ENCODE measurements at places on chromosomes 6 and 20. TPM values are rescaled to one million over a fixed set of nuclear protein-coding genes. Genes with fewer than 3 reads are reported as not detected.

- peak; percentile 62 for DNase-seq
Observed at GRCh38 chr20:57435498-57436222, 44.5 kb downstream of the RBM38 start.

GRCh38 chr20:63402860-63403220, 41.7 kb upstream of the CHRNA4 start:
- DNase-seq = no peak

DNA sequence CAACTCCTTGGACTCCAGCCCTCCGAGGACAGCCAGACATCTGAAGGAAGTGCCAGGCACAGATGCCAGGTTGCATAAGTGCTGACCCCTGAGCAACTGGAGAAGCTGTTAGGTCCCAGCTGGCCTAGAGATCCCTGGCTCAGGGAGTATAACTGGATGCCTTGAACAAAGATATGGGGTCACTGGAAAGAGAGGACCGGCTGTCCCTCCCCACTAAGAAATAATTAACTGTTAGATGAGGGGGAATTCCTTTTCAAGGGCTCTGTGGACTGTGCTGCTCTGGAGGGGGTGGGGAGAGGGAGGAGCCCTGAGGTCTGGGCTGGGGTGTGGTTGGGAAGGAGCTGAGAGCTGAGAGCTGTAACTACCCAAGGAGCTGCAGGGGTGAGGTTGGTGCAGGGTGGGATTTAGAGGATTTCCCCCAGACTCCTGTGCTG, 39.6 kb downstream of the HLA-F start:
- DNase-seq = no peak

GRCh38 chr20:23456409-23456808, 3.7 kb upstream of the CST11 start:
- peak; percentile 60 for DNase-seq

DNA sequence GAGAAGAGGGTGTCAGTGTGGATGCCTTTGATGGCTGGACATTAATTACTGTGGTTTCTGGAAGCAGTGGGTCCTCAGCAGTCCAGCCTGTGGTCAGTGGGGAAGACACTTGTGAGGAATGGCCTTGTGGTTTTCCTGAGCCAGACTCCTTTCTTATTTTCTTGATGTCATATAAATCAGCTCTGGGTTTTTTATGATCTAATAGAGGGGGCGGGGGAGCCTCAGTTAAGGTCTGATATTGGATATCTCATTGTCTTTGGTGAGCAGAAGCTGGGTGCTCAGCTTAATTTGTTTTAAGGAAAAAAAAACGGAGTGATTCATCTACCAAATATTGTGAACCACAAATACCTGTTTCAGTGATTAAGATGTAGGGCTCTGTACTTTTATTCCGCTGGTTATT, 62.1 kb downstream of the OTOR start:
- no peak for DNase-seq

DNA sequence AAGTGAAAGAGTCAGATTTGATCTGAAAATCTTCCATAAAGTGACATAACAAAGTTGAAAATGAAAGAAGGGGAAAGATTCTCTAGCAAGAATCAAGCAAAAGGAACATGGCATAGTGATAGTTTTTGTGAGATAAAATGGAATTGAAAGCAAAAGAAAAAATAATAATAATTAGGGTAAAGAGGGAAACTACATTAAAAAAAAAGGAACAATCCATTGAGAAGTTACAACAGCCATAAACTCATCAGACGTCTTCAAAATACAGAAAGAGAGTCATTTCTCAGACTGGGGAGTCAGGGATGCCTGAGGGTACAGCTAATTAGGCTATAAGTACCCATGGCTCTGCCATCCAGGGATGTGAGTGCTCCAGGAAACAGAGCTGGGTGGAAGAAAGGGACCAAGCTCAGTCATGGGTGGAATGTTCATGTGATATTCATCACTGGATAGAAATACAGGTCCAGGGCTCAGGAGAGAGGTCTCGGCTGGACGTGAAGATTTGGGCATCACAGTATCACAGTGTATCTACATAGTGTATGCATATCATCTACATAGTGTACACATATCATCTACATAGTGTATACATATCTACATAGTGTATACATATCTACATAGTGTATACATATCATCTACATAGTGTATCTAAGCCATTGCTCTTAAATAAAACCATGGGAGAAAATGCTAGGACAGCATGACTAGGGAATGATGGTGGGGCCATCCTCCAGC, 29.4 kb downstream of the DUSP22 start:
- DNase-seq = no peak

- DNase-seq = peak; percentile 96
Observed at GRCh38 chr6:146543211-146543939, at the start of gene RAB32. Gene RAB32 (plus strand): TSS chr6:146543833. CDS start chr6:146543872, 39 bp downstream.

DNA sequence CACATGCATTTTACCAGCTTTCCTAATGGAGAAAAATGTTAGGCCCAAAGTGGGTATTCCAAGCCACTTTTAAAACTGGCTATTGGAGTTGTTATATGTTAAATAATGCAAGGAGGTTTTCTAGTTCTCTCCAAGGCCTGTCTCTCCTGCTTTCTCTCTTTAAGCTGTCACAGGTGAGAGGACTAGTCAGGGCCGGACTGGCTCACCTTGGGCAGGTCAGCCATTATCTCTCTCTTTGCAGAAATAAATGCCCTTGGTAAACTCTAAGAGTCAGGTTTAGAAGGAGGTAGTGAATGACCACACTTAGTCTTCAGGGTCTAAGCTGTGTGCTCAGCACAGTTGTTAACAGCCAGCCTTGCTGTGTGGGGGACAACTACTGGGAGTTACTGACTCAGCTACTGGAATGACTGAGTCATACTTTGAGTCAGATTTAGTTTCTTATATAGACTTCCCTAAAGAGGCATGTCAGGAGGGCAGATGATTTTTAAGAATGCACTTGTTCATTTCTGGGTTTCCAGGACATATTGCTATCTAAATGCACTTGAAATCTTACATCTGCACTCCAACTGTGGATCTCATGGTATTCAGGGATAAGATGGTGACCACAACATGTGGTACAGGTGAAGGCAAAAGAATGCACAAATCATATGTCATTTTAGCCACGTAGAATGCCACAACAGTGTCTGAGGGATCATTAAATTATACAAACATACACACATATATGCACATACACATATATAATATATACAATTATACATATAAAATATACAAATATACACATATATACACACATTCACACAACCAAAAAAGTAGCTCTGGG, 719.4 kb downstream of the EPM2A start:
- DNase-seq = peak; percentile 69

DNA sequence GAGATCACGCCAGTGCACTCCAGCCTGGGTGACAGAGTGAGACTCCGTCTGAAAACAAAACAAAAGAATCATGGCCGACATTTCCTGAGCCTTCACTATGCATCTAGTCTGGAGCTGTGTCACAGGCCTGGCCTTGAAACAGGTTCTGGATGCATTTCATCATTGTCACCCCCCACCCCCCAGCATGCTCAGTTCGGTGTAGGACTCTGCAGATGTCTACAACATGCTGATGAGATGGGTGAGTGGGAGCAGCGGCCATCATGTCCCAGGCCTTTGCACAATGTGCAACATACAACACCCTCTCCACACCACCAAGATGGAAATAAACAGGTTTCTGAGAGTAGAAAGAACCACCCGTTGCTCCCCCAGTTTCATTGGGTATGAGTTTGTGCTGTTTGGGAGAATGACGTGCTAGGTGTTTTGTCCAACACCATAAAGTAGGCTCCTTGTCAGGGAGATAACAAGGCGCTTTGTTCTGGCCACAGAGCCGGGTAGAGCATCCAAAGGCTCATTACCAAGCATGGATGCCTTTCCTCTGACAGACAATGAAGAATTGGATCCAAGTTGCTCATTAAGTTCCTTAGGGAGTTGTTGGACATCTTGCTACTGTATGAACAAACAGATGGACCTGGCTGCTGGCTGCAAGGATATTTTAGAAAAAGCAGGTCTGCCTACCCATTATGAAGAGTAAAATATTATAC, 22.1 kb downstream of the SNHG17 start:
- no peak for DNase-seq

DNA sequence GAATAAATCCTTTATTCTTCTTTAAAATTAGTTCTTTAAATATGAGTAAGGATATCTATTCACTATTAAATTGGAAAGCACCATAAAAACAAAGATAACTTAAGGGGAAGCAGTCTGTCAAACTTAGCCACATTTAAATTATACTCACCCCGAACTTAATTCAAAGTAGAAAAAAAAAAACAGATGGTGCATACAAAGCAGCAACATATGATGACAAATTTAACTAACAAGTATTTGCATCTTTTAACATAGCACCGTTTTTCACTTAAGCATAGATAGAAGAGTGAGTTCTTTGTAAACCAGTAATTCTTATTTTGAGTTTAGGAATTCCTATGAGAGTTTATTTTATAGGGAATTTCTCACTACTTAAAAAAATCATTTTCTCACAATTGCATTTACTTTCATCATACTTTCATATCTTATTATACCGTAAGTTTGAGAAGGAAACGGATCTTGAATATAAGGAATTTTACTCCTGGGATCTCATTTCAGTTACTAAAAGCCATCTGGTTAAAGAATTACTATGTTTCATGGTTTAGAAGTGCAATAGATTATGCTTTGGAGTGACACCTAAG, 828.2 kb upstream of the MAP3K7 start:
- DNase-seq = no peak

Gene AGPAT1
- 55.4 TPM for polyA plus RNA-seq

Gene ALDH5A1
- polyA plus RNA-seq = 7.7 TPM

Gene GABRR1
- polyA plus RNA-seq = 0.80 TPM

Gene PRDM13
- polyA plus RNA-seq = not detected

Gene PTK6
- polyA plus RNA-seq = 0.45 TPM

Gene TMEM200A
- polyA plus RNA-seq = 22.9 TPM

Measured in muscle of leg (tissue), 16 donors.